Common myeloid progenitor, CD34-positive (primary cell): ENCODE measurements at places on chromosomes 11 and 22.

GRCh38 chr11:85827748-85828639, 17.1 kb upstream of the SYTL2 start:
- no peaks in the 10 kb centered on the region for H3K27me3 ChIP-seq
- peak; percentile 85 for DNase-seq
- no peak overlapping the region for H3K4me3 ChIP-seq
- H3K4me1 ChIP-seq = peaks cover 6% of the 10 kb centered on the region
- peak overlapping the region; percentile 28 for H3K27ac ChIP-seq
- H3K36me3 ChIP-seq = no peaks in the 10 kb centered on the region

- H3K27ac ChIP-seq = no peak overlapping the region
- peaks cover 6% of the 10 kb centered on the region for H3K4me1 ChIP-seq
- no peak overlapping the region for H3K4me3 ChIP-seq
Measured at GRCh38 chr22:32617271-32617670, 142.7 kb downstream of the FBXO7 start.

DNA sequence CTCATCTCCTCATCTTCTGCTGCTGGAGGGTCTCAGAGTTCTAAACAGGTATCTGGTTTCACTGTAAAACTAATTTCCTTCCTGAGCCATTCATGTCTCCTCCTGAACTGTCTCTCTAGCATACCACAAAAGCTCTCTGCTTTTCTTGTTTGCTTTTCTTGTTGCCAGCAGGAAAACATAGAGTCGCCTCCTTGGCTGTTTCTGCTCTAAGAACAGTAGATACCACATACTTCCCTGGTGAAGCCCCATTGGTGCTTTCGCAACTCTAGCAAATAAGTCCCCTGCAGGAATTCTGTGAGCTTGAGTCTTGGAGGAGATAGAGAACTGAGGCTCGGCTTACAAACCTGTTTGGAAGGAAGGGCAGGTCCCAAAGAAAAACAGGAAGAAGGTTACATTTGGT, 7.0 kb downstream of the DIXDC1 start:
- H3K27ac ChIP-seq = no peak overlapping the region
- no peak overlapping the region for H3K4me3 ChIP-seq
- H3K27me3 ChIP-seq = no peaks in the 10 kb centered on the region
- H3K36me3 ChIP-seq = no peaks in the 10 kb centered on the region
- DNase-seq = no peak

GRCh38 chr11:3906166-3906565, 50.7 kb downstream of the STIM1 start:
- no peaks in the 10 kb centered on the region for H3K36me3 ChIP-seq

DNA sequence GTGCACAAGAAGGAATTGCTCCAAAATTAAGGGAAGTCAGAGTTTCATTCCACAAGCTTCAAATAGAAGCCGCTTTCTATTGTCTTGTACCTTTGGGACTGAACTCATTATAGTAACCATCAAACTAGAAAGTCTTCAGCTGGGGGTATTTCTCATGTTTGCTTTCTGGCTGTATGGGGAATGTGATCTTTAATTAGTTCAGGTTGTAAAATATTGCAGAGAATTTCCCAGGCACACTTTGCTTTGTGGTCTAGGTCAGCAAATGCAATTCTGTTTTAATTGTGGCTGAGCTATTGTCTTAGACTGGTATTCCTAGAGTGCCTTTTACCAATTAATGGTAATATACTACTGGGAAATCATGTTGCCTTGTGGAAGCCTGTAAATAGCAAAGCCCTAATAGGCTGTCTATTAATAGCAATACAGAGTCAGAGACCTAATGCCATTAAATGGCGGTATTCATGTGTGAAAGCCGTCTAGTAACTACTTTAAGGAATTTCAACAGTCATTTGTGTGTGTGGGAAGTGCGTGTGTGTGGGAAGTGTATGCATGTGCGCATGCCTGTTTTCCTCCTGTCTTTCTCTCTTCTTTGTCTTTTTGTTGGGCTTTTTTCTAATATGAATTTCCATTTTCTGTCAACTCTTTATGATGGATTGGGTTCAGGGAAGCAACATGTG, 276.6 kb downstream of the FAT3 start:
- H3K4me1 ChIP-seq = no peaks in the 10 kb centered on the region
- H3K27ac ChIP-seq = no peak overlapping the region
- H3K4me3 ChIP-seq = no peak overlapping the region
- H3K27me3 ChIP-seq = no peaks in the 10 kb centered on the region
- H3K36me3 ChIP-seq = no peaks in the 10 kb centered on the region

- peaks cover 8% of the 10 kb centered on the region for H3K27me3 ChIP-seq
- H3K4me1 ChIP-seq = no peaks in the 10 kb centered on the region
- no peak overlapping the region for H3K4me3 ChIP-seq
- no peak for DNase-seq
- no peak overlapping the region for H3K27ac ChIP-seq
Measured at GRCh38 chr22:41995211-41995610, 3.4 kb upstream of the WBP2NL start.

- H3K27me3 ChIP-seq = no peaks in the 10 kb centered on the region
- no peak overlapping the region for H3K4me3 ChIP-seq
- no peaks in the 10 kb centered on the region for H3K4me1 ChIP-seq
- H3K36me3 ChIP-seq = no peaks in the 10 kb centered on the region
- no peak for DNase-seq
- no peak overlapping the region for H3K27ac ChIP-seq
Measured at GRCh38 chr11:104122011-104122635, 41.8 kb downstream of the PDGFD start.

GRCh38 chr11:45843158-45843924, 3.9 kb upstream of the CRY2 start:
- peaks cover 18% of the 10 kb centered on the region for H3K4me1 ChIP-seq
- H3K27ac ChIP-seq = peak overlapping the region; percentile 50
- no peak overlapping the region for H3K4me3 ChIP-seq
- DNase-seq = peak; percentile 91
- no peaks in the 10 kb centered on the region for H3K27me3 ChIP-seq

GRCh38 chr22:23709107-23709506, 18.3 kb downstream of the RGL4 start:
- H3K4me1 ChIP-seq = no peaks in the 10 kb centered on the region
- DNase-seq = no peak
- no peaks in the 10 kb centered on the region for H3K27me3 ChIP-seq
- peaks cover 98% of the 10 kb centered on the region for H3K36me3 ChIP-seq
- no peak overlapping the region for H3K4me3 ChIP-seq
- H3K27ac ChIP-seq = no peak overlapping the region

GRCh38 chr22:31089160-31090100, 8.3 kb downstream of the SMTN start:
- DNase-seq = peak; percentile 53
- no peak overlapping the region for H3K27ac ChIP-seq
- no peaks in the 10 kb centered on the region for H3K36me3 ChIP-seq
- no peak overlapping the region for H3K4me3 ChIP-seq
- H3K4me1 ChIP-seq = peaks cover 13% of the 10 kb centered on the region

DNA sequence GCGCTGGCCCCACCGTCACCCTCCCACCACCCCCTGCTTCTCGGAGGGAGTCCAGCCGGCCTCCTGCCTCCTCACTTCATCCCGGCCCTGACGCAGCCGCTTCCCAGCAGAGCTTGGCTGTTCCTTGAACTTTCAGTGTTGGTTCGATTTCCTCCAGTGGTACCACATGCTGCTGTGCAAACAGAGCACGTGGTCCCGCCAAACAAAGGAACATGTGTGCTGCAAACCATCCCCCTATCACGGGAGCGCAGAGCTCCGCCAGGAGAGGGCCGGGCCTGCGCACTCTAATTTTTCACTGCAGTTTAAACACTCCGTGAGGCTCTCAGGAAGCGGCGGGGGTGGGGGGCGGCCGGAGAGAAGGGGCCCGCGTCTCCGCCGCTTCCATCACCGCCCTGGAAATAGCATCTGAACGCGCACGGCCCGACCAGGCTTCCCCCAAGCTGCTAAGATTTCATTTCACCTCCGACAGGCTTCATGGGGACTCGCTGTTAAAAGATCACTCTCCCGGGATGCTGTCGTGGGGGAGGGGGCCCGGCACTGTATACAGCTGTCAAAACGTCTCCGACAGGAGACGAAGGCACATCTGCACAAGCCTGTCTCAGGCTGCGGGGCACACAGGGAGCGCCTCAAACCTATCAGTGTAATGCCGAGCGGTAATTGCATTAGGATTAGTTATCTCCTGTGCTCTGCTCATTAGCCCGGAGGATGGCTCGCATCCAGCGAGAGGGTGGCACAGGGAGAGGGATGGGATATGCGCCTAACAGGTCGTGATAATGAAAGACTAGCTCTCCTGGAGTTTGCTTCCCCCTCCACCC, 269.9 kb upstream of the SORL1-AS1 start:
- H3K27me3 ChIP-seq = no peaks in the 10 kb centered on the region
- no peaks in the 10 kb centered on the region for H3K4me1 ChIP-seq
- H3K4me3 ChIP-seq = peak overlapping the region; percentile 71
- H3K36me3 ChIP-seq = no peaks in the 10 kb centered on the region
- no peak overlapping the region for H3K27ac ChIP-seq
- DNase-seq = peak; percentile 48

- H3K27ac ChIP-seq = no peak overlapping the region
- no peak overlapping the region for H3K4me3 ChIP-seq
- H3K4me1 ChIP-seq = peaks cover 82% of the 10 kb centered on the region
Measured at GRCh38 chr11:46336563-46337180, 10.6 kb upstream of the DGKZ start.

DNA sequence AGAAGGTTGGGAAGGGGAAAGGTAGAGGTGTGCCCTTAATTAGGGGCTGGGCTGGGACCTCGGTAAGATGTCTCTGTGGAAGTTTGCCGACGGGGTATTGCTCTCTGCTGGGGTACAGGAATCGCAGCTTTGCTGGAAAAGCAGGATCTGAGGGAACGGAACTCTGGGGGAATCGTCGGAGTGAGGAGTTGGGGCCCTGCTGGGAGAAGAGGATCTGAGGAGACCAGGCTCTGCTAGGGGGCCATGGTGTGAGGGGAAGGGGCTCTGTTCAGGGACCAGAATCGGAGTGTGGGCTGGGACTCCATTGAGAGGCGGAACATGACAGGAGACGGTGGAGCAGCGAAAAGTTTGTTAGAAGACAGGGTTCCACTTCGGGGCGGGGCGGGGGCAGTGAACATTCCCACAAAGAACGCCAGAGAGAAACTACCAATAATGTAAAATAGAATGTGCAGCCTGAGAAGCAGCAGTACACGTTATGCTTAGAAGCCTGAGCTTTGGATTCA, 456 bp downstream of the AAMDC start:
- H3K4me3 ChIP-seq = peak overlapping the region; percentile 79
- peaks cover 13% of the 10 kb centered on the region for H3K4me1 ChIP-seq
- H3K27me3 ChIP-seq = no peaks in the 10 kb centered on the region
- peak; percentile 17 for DNase-seq
- H3K36me3 ChIP-seq = no peaks in the 10 kb centered on the region

- no peak for DNase-seq
- H3K27me3 ChIP-seq = no peaks in the 10 kb centered on the region
- no peaks in the 10 kb centered on the region for H3K36me3 ChIP-seq
- H3K4me1 ChIP-seq = no peaks in the 10 kb centered on the region
- H3K27ac ChIP-seq = no peak overlapping the region
- no peak overlapping the region for H3K4me3 ChIP-seq
Measured at GRCh38 chr11:19691815-19692500, 20.7 kb upstream of the NAV2 start.
